ENCODE measurements at places on chromosomes 11 and 22.

DNA sequence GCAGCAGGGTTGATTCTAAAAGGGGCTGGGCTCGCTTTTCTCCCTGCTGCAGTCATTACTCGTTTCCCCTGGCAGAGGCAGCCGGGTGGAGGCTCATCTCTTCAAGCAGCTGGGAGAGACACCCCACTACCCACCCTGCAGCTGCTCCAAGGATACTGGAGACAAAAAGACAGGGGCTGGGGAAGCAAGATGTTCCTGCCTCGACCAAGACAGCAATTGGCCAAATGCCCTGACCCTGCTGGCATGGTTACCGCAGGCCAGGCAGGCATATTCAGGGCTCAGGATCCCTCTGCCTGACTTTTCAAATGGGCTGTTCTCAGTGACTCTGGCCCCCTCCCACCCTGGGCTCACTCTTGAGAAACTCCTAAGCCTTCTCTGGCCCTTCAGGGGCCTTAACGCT is 6.8 kb upstream of the RGL4 start:
- DNase-seq = no peak

- no peak for DNase-seq
Observed at GRCh38 chr11:95132956-95133355, 43.3 kb downstream of the ENDOD1 start.

- no peak for DNase-seq
Observed at GRCh38 chr11:36333468-36333867, 37.4 kb downstream of the PRR5L start.

DNA sequence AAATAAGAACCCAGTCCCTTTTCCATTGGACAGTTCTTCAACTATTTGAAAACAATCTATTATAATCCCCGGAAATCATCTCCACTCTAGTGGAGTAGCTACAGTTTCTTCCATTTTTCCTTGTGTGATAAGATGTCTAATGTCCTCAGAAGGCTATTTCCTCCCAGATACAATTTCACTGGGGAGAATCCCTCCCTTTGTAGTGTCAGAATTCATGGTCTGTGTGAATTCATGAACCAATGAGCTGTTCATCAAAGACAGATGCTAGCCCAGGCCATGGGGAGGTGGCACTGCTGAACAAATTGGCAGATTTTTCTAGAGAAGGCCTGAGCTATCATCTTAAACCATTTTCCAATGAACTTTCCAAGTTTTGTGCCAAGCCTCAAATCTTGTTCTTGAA is 45.4 kb downstream of the MPPED2 start:
- DNase-seq = no peak

DNA sequence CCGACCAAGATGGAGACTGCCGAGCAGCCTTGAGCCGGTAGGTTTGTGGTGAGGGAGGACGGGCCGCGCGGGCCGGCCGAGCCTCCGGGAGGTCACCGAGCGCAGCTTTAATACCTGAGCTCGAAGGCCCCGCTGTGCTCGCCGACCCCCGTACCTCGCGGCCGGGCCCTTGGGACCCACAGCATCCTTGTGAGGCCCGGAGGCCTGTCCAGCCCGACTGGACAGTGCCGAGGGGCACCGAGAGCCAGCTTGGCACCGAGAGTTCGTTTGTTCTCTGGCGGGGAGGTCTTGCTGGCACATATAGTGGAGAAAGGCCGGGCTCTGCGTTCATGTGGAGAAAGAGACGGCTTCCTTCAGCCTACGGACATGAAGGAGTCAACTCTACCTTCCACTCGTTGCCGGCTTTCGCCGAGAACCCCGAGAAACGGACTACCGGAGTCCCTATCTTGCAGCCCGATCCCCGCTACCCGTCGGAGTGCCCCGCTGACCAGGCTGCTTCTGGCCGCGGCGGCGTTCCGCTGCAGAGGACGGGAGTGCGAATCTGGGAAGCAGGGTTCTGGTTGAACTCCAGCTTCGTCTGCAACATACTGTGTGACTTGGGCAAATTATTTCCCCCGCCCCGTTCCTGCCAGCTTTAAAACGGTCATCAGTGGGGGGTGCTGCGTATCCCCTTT is 349 bp downstream of the TSSC4 start:
- no peak for DNase-seq

DNA sequence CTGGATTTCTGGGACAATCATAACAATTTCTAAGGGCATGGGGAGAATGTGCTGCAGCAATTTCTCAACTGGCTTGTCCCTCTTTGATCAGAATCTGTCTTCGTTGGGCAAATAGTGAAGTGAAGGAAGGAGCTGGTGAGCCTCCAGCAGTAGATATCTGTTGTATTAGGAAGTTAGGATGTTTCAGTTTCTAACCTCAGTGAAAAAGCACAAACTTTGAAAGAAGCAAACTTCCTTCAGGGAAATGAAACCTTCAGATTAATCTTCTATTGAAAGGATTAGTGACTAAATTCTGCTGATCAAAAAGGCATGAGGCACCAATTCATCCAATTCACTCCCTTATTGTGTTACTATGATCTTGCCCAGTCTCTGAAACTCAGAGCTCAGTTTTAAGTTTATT is 24.3 kb downstream of the LMO2 start:
- DNase-seq = no peak

GRCh38 chr11:85029964-85030363 is 597.2 kb downstream of the DLG2 start:
- DNase-seq = no peak

DNA sequence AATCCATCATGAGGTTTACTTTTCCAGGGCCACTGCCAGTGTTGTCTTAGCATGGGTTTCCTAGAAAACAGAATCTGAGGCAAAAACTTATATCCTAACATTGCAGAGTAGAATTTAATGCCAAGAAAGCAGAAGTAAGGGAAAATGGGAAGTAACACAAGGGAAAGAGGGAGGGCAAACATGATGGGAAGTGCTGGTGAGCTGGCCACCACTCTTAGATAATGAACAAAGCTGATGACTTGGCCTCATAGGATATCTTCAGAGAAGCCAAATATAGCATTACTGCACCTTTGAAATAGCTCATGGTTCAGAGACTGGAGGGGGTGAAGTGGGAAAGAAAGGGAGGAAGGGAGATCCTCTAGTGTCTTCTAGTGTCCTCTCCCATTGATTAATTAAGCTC is 24.8 kb upstream of the CALCB start:
- DNase-seq = no peak

- no peak for DNase-seq
Observed at GRCh38 chr11:72535194-72535547, 100.8 kb upstream of the CLPB start.
